ENCODE measurements at places on chromosomes 1 and 21.

DNA sequence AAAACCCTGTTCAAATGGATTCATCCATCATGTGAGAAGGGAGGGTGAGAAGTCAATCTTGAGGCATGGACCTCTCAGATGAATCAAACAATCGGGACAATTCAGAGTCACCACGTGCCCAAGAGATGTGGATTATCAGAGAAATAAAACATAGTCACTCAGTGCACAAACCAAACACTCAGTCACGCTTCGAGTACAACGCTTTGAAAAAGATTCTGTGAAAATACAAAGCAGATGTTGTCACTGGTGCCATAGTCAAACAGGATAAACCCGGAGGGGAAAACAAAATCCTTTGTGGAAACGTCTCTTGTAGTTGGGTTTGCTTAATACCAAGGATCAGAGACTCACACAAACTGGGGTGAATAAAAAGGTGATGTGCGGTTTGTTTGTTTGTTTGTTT lies 188.4 kb downstream of the RRAGC start:
- DNase-seq = no peak

DNA sequence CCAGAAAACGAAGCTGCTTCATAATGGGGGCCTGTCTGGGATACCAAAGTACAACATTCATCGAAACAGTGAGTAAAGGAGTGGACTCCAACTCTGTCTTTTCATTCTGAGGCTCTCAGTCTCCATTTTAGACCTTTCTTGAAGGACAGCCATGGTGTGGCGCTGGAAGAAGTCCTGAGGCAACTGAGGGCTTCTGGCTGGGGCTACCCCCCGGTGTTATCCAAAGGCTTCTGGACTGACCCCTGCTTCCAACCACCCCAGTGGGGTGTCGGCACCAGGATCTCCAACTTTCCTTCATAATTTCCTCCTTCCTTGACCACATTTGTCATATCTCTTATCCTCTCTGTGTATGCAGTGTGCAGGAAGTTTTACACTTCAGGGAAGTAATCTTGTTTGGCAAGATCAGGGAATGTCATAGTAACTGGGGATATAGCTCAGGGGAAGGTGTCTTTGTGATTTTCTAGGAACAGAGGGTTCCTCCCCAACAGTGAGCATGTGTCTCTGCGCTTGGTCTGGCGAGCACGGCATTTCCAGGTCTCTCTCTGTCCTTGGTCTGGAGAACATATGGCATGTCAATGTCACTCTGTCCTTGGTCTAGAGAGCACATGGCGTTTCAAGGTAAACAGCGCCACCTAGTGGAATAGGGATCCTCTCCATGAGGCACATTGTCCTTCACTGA lies 19.4 kb upstream of the BSDC1 start:
- peak; percentile 64 for DNase-seq

- no peak for DNase-seq
Measured at GRCh38 chr1:46910790-46911189, 30.5 kb downstream of the CYP4A11 start.

DNA sequence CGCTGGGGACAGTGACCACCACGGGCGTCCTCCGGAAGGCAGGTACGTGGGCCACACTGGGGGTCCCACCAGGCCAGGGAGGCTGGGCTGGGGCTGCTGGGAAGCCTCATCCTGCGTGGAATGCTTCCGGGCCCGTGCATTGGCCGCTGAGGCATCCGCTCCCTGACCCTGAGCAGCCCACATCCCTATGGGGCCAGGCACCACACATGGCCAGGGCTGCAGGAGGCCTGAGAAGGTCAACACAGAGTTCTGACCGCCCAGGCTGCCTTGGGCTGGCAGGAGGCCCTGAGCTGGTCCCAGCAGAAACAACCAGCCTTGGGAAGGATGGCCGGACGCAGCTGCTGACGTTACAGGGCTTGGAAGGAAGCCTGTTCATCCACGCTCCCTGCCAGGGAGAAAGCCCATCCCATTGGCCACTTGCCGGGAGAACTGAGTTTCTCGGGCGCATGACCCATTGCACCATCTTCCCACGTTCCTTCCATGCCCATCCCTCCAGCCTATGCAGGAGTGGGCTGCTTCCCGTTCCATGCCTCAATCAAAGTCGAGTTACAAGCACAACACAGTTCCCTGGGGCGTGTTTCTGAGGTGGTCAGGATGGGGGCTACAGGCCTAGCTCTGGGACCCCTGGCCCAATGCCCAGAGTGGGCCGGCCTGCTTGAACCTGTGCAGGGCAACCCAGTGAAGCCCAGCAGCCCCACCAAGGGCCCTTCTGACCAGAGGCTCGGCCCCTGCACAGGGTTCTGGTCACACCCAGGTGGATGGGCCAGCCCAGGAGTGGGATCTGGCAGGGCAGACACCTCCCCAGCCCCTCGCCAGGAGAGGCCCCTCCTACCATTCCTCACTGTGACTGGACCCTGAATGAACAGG lies 31.7 kb downstream of the TRIM11 start:
- no peak for DNase-seq

- no peak for DNase-seq
Measured at GRCh38 chr1:114549137-114549536, 32.3 kb downstream of the BCAS2 start.

DNA sequence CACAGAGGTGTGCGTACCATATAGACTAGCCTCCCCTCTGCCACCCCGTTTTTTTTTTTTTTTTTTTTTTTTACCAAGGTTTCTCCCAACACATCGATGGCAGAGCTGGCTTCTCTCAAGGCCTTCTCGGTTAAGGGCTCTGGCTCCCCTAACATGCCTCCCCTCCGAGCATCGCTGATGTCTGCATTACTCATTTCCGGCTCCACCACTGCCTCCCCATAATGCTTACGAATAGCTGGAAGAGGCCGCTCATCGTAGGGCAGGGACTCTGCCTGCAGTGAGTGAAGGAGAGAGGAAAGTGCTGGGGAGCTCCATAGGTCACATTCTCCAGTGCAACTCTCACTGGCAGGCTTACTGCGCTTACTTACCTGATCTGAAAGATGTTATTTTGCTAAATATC lies 20.6 kb downstream of the CEP104 start:
- no peak for DNase-seq

- no peak for DNase-seq
Measured at GRCh38 chr1:196271212-196271947, 336.9 kb downstream of the KCNT2 start.

- peak; percentile 43 for DNase-seq
Measured at GRCh38 chr1:41361495-41362356, 492 bp downstream of the FOXO6 start.

- DNase-seq = peak; percentile 65
Measured at GRCh38 chr1:91764471-91765115, 121.4 kb downstream of the TGFBR3 start.

DNA sequence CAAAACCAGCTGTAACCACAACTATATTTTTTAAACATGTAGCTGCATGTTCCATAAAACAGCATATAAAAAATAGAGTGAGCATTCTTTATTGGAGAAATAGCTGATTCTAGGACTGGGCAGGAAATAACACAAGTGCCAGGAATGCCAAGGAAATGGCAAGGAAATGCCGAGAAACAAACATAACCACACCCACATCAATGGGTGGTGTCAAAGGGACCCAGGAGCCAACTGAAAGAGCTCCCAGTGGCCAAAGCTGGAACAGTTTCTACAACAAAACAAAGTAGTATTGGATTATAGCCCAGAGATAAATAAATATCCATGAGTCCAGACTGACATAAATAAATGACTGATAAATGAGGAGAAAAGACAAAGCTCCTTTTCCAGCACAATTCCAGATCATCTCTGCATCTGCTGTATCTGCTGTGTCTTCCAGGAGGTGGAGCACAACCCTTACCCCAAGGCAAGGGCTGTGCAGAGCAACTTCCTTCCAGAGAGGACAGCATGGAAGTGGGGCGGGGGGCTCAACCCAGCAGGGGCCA lies 28.1 kb downstream of the ADARB1 start:
- DNase-seq = no peak

DNA sequence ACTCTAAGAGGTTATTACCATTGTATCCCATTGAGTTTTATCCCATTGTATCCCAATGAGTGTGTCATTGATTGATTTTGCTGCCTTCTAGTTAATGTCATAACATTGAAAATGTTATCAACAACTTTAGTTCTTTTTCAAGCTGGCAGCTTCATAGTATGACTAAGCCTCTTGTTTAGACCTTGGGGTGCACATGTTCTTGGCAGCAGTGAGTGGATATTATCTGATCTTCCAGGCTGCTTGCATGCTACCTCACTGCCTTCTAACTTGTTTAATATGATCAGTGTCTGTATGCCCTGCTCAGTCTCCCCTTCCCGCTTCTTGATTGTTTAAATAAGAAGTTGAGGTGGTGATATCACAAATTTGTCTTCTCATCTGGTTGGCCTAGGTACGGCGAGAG lies 24.6 kb downstream of the NTPCR start:
- no peak for DNase-seq

GRCh38 chr1:230356869-230357794 lies 69.0 kb downstream of the PGBD5 start:
- peak; percentile 53 for DNase-seq

GRCh38 chr21:15592271-15592860 lies 137.4 kb upstream of the USP25 start:
- peak; percentile 21 for DNase-seq

DNA sequence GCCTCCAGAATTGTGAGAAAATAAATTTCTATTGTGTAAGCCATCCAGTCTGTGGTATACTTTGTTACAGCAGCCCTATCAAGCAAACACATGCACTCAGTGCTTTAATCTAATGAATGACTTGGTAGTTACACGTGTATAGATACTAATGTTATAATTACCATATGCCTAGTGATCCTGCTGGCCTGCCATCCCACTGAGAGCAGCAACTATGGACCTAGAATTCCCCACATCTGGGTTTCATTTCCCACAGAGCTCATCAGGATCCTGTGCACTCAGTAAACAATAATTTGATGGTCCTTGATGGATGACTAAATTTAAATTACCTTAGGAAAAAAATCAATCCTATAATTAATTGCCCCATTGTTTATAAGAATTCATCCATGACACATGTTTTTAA lies 86.5 kb upstream of the RGS1 start:
- DNase-seq = no peak
